Stimulated activated CD4-positive, alpha-beta T cell treated with anti-CD3 and anti-CD28 coated beads, Interleukin-4, amount 100 ng/mL, for 48 hours (primary cell): ENCODE measurements at places on chromosomes 11 and 22.

GRCh38 chr22:28381429-28382167, 298.0 kb downstream of the TTC28 start:
- no peak for DNase-seq

DNA sequence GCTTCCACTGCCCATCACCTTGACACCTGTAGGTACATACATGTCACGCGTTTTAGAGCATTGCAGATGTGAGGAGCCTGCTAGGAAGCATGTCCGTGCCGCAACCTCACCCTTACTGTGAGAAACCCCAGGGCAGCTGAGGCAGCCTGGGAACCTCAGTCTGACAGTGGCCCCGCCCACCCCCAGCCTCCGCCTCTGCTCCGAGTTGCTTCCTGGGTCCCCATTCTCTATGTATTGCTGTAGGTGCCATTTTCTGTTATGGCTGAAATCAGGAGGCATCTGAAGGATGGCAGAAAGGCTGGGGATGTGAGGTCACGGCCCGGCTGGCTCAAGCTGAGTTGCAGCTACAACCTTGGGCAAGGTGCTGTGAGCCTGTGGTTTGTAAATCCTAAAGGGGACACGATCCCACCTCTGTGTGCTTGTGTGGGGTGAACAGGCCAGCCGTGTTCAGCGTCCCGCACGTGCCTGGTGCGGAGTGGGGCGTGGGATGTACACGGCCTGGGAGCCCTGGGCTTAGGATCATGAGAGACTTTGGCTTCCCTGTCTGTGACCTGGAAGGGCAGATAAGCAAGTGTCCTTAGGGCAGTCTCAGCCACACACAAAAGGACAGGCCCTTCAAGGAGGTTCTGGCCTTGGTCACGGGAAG, 102.7 kb downstream of the PHF21B start:
- DNase-seq, result no peak

DNA sequence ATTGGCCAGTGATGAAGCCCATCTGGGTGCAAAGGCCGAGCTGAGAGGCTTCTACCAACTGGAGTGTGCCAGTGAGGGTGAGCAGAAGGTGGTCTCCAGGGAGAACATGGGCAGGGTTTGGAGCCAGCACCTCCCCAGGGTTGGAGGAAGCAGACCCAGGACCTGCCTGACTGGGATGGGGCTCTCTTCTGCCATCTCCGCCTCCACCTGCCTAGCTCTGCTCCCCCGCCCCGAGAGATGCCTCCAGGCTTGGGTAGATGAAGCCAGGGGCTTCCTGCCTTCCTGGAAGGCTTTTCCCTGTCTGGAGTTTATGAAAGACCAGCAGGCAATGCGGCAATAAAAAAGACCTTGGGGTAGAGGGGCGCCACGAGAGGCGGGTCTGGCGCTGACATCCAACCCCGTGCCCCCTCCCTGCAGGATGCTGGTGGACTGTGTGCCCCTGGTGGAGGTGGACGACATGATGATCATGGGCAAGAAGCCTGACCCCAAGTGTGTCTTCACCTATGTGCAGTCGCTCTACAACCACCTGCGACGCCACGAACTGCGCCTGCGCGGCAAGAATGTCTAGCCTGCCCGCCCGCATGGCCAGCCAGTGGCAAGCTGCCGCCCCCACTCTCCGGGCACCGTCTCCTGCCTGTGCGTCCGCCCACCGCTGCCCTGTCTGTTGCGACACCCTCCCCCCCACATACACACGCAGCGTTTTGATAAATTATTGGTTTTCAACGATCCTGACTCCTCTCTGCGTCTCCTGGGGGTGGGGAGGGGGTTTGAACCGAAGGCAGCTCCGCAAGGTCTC, 3.3 kb downstream of the SELENOM start:
- no peak for DNase-seq

GRCh38 chr11:66047541-66048365, 1.2 kb downstream of the GAL3ST3 start:
- no peak for DNase-seq

DNA sequence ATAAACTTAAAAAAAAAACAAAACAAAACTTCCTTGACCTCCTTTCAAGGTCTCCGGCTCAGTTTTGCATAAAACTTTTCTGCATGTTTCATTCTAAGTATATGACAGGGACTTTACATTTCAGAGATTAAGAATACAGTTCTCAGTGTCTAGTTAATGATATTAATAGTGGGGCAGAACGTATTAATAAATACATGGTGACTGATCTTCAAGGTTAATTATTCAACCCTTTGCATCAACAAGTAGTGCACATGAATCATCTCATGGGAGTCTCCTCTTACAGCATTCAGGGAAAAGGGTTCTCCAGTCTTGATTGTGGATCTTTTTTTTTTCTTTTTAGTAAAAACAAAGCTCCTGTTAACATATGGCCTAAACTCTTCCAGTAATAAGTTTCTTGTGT, 146.8 kb downstream of the KIRREL3 start:
- no peak for DNase-seq

DNA sequence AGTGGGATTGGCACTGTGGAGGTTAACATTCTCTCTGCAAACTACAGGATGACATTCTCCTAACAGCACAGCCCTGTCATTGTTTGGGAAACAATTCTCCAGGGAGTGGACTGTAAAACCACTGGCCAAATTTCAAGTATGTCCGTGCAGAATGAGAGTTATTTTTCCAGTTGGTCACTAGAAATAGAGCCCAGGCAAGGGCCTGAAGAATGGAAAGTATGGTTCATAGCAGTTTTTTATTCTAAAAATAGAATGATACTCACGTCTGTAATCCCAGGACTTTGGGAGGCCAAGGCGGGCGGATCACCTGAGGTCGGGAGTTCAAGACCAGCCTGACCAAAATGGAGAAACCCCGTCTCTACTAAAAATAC, 39.0 kb upstream of the CD44 start:
- no peak for DNase-seq

GRCh38 chr11:57307666-57308270, 17.0 kb downstream of the TNKS1BP1 start:
- no peak for DNase-seq

GRCh38 chr22:49549256-49550140, 278.2 kb downstream of the BRD1 start:
- DNase-seq, result no peak

GRCh38 chr11:59574932-59575502, 40.6 kb downstream of the OSBP start:
- no peak for DNase-seq

GRCh38 chr11:91433284-91434010, 791.2 kb upstream of the FAT3 start:
- no peak for DNase-seq

GRCh38 chr11:40118780-40119179, 1340.7 kb downstream of the LRRC4C start:
- no peak for DNase-seq

DNA sequence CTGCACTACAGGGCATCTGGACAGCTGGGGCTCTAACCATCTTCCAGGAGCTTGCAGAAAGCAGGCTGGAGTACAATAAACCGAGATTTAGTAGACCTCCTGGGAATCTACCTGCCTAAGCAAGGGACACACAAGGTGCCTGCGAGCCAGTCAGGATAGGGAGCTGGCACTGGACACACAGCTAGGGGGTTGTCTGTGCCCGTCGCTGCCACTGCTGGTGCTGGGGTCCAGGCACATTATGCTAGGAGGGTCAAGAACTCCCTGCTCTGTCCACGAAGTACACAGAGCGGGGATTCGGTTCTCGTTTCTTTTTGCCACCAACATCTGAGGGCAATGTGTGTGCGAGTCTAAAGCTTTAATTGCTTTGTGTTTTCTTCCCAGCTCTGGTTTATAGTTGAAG, 4.2 kb downstream of the RIC8A start:
- no peak for DNase-seq

DNA sequence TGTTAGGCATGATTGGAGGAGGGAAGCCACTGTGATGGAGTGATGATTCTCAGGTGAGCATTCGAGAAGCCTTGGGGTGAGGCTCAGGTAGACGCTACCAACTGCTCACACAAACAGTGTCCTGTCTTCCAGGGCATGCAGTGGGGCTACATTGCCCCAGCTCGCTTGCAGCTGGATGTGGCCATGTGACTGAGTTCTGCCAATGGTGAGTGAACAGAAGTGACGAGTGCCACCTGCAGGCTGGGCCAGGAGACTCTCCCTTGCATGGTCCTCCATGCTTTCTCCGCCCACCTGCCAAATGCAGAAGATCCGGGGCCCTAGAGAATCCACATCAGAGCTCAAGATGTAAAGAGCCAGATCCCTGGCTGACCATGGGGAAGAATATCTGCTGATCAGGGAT, 195.9 kb downstream of the BCR start:
- peak; percentile 34 for DNase-seq

- DNase-seq, result no peak
These were observed 63.0 kb downstream of the C11orf58 start for GRCh38 chr11:16801288-16801980.
